ENCODE measurements at places on chromosomes 6 and 20. TPM values are rescaled to one million over a fixed set of nuclear protein-coding genes. Genes with fewer than 3 reads are reported as not detected.

GRCh38 chr6:68333442-68333841 is 301.6 kb upstream of the ADGRB3 start:
- DNase-seq = no peak

GRCh38 chr20:54092021-54092420 is 21.6 kb upstream of the BCAS1 start:
- no peak for DNase-seq

DNA sequence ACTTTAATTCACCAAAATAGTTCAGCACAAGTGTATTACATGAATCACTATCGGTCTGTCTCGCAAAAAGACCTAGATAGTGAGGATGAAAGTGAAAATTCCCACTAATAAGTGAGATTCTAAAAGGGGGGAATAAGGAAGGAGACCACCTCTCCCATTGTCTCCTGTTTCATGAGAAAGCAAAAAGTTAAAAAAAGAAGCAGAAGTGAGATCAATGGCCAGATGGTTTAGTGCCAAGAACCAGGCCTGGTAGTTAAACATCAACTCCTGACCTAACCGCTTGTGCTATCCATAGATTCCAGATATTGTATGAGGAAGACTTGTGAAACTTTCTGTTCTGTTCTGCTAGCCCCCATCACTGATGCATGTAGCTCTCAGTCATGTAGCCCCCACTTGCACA is 293.0 kb downstream of the RNGTT start:
- DNase-seq = no peak

DNA sequence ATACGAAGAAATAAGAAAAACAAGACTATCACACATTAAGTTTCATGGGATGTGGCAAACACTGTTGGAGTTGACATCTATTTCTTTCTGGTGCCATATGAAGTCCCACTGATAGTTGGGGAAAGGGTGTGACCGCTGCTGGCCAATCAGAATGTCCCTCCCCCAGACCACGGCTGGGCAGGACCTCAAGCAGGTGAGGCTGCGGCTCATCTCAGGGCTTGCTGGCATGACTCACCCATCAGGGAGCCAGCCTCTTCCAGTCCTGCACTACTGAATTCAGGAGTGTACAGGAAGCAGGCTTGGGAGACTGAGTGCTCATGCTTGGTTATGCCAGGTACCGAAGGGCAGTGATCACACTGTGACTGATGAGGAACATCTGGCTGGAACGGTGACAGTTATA is 18.9 kb downstream of the PREP start:
- DNase-seq = no peak

- DNase-seq = no peak
Observed at GRCh38 chr20:19047951-19048296, 164.5 kb upstream of the SLC24A3 start.

GRCh38 chr20:14800707-14801425 is 463.5 kb upstream of the FLRT3 start:
- DNase-seq = no peak

SAMD5 gene
- not detected for total RNA-seq

C6orf132 gene
- total RNA-seq = 0.30 TPM

All from activated T-cell treated with anti-CD3 and anti-CD28 coated beads, Interleukin-2, amount 50 U/mL, for 4 hours (primary cell).